ENCODE measurements at places on chromosomes 1 and 21.

DNA sequence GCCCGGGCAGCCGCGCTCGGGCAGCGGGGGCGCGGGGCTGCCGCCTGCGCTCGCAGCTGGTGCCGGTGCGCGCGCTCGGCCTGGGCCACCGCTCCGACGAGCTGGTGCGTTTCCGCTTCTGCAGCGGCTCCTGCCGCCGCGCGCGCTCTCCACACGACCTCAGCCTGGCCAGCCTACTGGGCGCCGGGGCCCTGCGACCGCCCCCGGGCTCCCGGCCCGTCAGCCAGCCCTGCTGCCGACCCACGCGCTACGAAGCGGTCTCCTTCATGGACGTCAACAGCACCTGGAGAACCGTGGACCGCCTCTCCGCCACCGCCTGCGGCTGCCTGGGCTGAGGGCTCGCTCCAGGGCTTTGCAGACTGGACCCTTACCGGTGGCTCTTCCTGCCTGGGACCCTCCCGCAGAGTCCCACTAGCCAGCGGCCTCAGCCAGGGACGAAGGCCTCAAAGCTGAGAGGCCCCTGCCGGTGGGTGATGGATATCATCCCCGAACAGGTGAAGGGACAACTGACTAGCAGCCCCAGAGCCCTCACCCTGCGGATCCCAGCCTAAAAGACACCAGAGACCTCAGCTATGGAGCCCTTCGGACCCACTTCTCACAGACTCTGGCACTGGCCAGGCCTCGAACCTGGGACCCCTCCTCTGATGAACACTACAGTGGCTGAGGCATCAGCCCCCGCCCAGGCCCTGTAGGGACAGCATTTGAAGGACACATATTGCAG lies 3.0 kb downstream of the ARTN start:
- DNase-seq: peak; percentile 71

DNA sequence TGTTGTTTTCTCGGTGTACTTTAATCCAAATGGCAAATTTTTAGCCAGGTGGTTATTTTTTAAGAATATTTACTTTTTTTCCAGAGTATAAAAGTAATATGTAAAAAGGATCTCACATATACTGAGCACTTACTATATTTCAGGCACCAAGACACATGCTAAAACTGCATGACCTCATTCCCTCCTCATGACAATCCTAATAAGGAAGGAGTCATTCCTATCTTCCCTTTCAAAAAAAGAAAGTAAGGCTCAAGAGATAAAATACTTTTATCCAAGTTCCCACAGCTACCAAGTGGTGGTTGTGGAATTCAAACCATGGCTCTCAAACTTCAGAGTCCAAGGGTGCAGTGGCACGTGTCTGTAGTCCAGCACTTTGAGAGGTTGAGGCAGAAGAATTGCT lies 19.4 kb downstream of the ATP2B4 start:
- DNase-seq: no peak

DNA sequence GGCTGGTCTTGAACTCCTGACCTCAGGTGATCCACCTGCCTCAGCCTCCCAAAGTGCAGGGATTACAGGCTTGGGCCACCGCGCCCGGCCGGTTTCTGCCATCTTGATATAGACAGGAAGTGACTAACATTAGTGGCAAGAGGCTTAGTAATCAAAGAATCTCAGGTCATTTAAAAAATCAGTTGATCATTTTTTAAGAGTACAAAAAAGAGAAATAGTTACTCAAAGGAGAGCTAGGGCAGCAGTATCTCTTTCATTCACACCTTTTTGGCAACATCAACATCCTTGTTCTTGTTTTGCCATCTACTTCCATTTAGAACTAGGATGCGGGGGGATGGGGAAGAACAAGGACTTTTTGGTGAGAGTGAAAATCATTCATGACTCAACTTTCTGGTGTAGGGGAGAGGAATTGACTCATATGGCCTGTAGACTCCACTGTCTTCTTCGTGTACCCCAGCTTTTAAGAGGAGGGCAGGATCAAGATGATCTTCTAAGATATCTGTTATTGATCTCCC lies 8.8 kb downstream of the FCRLB start:
- no peak for DNase-seq

DNA sequence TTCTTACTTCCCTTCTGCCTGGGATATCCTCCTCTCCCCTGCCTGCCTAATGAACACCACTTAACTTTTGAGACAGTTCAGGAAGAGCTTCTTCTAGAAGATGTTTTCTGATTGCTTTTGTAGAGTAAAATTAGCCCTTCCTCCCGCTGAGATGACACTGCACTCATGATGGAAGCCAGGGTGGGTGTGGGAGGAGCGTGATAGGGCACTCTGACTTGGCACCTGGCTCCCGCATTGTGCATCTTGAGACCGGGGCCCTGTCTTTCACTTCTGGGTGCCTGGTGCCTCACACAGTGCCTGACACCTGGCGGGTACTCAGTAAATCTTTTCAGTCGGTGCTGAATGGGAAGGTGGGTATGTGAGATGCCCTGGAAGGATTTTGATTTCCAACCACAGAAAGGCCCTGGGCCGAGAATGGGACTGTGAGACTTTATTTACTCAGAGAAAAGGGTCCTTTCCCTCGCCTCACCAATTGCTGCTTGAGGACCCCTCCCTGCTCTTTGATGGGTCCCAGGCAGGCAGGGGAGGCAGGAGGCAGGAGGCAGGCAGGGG lies 6.8 kb downstream of the THEM5 start:
- DNase-seq: no peak

DNA sequence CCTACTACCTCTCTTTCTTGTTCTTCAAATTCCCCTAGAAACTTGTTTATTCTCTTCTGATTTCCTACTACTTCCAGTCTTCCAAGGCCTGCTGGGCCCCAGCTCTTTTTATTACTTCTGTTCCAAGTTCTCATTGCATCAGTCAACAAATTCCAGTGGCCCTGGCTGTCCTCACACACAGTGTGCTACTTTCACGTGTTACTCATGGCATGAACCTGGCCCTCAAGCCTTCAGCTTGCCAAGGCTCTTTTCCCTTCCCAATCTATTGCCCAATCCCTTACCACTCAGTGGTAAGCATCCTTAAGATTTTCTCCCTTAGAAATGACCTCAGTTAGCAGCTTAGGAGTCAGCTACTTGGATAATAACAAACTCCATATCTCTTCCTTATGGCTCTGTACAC lies 613.5 kb downstream of the LMO4 start:
- DNase-seq: no peak

Measured in hematopoietic multipotent progenitor cell treated with erythropoietin and hydrocortisone succinate and interleukin-3 and kit ligand, for 6 days (in vitro differentiated cells).